ENCODE measurements at places on chromosomes 2 and 18.

- DNase-seq: no peak
These were observed 108.5 kb upstream of the LYPD6 start for GRCh38 chr2:149221898-149222297.

DNA sequence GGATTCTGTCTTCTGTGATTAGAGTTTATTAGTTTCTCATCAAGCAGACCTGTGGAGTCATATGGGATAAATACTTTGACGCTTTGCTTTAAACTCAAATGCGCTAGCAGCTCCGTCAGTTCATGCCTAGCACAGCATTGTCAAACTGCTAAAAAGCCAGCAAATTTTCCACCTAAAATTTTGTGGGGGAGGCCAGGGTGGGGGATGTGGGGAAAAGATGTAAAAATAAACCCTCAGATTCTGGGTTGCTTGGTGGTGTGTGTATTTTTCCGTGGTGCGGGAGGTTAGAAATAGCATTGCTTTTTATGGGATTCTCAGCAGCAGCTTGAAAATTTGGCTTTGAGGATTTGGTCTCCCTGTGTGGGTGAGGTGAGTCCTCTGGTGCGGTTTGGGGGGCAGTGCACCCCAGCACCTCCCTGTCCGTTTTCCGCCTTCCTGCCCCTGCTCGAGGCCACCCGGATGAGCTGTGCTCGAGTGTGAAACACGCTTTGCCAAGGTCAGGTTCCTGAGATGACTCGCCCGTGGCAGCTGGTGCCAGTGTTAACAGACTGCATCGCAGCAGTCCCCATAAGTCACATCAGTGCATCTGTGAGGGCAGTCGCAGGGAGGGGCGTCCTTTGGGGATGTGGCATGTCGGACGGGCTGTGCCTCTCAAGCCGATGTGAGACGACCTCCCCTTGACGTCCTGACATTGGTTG is 65.9 kb downstream of the LDLRAD4 start:
- peak; percentile 30 for DNase-seq

DNA sequence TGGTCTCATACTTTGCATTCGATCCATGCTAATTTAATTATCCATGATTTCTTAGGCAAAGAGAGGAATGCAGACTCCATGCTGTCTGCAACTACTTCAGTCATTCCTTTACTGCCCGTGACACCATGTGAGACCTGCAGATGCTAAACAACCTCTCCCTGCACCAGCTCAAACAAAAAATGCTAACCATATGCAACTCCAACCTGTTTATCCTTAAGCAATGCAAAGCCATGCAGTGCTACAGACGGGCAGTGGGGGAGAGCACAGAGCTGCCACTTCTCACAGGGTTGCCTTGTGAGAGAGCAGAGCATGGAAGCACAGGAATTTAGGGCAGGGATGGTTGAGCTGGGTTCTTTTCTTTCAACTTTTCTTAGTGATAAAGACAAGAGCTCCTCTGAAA is 74.9 kb upstream of the KLHL14 start:
- DNase-seq: no peak

DNA sequence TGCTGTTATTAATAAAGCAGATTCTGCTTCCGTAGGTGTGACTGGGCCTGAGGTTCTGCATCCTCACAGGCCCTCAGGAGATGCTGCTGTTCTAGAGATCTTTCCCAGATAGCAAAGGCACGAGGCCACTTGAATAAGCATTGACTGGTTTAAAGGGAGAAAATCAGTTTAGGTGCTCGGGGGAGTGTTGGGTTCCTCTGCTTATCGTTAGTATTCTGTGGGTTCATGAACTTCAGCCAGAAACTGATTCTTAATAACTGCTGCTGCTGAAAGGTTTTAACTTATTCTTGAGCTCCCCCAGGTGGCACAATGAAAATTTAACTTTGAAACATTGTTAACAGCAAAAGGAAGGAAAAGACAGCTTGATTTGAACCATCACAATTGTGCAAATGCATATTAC is 56.9 kb downstream of the ITGA6 start:
- no peak for DNase-seq

DNA sequence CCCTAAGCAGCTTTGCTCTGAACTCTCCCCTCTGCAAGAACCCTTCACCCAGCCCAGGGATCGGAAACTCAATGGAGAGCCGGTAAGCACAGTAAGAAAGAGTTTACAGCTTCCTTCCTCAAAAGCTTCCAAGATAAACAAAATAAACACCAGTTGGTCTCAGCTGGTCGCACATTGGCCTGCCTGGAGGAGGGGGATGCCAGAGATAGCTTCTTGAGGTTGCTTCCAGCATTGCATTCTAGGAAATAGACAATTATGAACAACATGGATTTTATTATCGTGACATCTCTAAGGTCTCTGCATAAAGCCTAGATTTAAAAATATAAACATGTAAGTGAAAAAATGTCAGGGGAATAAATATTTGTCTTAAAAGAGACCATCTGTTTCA is 141.5 kb upstream of the PKDCC start:
- DNase-seq: no peak

DNA sequence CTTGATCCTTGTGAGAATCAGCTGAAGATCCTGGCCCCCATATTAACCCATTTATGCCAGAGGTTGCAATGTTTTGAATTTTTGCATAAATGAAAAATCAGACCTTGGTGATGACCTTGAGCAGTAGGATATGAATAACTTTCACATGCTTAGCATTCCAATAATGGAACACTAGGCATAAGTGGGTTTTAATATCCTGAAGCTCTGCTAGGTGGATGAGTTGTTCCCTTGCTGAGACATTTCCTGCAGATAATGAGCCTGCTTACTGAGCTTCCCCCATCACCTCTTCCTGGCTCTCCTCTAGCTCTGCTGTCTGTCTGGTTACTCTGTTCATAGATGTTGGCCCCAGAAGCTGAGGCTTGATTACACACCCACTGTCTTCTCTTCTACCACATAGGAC is 25.5 kb upstream of the SEC11C start:
- no peak for DNase-seq

DNA sequence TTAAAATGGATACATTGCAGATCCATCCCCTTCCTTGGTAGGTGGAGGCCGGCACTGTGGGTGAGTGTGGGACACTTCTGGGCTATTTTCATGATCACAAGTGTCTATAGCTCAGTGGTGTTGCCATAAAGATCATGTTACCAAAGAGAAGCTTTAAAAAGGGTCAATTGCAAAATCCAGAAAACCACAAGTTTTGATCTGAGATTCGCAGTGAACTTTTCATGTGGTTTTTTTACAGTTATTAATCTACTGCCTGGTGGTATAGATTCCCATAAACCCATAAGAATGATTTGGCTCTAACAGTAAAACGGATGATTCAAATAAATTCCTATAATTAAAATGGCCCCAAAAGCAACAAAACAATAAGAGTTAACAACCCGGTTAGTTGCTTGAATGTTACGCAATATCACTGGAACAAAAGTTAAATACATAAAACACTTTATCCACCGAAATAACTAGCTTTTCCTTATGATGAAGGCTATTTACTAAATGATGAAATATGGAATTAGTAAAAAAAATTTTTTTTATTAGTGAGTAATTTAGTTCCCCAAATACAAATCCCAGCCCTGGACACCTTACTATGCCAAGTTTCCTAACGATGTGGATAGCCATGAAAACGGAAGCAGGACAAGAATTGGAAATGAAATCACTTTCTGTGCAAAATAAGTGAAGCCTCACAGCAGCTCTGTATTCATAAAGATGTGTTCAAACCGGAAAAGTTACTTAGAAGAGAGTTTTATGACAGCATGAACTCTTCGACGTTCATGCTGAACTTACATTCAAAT is 95.6 kb upstream of the THOC1 start:
- no peak for DNase-seq

DNA sequence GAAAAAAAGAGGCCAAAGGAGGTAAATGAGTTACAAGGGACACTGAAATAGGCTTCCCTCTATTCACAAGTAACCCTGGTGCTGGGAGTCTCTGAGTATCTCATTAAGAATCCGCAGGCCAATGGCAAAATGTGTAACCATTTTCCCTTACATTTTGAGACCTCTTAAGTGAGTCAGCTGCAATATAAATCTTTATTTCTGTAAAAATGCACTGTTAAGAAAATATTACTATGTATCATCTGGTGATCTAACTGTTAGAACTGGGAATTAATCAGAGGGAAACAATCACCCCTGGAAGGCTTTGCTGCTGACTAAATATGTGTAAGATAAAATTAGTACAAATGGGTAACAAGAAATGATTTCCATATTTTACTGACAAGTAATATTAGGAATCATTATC is 483.1 kb upstream of the CHST9 start:
- DNase-seq: no peak

- no peak for DNase-seq
These were observed 537 bp upstream of the STAT4 start for GRCh38 chr2:191151331-191151730.

GRCh38 chr2:3493615-3494007 is 25.7 kb downstream of the ADI1 start:
- no peak for DNase-seq

DNA sequence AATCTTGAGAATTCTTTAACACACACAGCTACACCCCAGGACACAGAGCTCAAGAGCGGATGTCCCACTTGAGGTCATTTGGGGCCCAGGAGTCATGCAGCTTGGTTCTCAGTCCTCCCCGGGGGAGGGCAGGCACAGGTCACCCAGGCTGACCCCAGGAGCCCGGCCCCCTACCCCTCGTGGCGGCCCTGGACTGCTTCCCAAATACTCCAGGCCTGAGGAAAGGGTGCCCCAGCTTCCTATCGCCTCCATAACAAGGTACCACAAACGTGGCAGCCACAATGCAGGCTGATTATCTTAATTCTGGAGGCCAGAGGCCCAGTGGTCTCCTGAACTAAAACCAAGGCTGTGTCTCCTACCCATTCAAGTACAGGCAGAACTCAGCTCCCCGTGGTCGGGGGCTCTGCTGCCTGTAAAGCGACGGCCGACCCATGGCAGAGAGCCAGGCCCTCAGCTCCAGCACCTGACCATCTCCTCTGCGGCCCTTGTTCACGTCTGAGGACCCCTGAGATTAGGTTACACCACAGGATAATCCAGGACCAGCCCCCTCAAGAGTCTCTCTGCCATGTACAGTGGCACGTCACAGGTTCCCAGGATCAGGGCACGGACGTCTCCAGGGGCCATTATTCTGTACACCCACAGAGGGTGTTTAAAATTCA is 10.5 kb downstream of the SLC66A2 start:
- DNase-seq: no peak

DNA sequence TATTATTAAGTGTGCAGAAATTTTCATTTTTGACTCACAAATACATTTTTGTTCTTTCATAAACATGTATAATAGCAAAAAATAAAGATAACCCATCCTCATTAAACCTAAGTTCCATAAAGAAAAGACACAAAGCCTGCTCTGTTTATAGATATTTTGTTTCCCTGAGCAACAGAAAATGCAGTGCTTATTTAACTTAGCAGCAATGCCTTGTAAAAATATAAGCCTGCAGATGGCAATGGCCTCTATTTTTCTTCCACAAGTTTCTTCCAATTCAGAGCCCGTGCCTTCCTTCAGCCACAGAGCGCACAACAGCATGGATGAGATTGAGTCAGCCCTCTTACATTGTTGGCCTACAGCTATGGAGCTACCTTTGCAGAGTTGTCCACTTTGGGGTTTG is 43.6 kb downstream of the PKP4 start:
- no peak for DNase-seq

GRCh38 chr2:140627136-140627535 is 1503.7 kb downstream of the LRP1B start:
- no peak for DNase-seq

DNA sequence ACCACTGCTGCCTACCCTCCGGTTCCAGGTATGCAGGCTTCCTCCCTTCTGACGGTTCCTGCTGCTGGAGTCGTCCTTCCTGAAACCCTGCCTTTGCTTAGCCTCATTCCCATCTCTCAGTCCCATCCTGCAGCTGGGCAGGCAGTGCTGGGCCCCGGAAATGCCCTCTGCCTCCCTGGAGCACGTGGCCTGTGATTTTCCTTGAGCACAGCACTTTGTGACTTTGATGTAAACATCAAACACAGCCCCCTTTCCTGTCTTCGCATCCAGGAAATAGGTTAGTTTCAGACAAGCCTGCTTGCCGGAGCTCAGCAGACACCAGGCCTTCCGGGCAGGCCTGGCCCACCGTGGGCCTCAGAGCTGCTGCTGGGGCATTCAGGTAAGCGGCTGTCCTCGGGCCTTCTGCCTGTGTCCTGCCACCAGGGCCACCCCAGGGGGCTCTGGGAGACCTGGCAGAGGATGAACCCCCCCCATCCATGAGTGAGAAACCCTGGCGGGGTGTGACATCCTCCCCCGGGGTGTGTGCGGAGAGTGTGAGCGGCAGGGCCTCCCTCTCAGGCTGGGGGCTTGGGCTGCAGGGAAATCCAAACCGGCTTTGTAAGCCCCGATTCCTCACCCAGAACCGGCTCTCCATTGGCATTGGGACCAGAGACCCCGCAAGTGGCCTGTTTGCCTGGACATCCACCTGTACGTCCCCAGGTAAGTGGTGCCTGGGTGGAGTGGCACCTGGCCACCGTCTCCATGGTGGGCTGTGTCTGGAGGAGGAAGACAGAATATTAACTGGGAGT is at the start of gene ZAP70:
Gene ZAP70 (plus strand): TSS at position 281 of the 788 bp plus-strand sequence. CDS start 10,461 bp downstream, outside the sequence.
- peak; percentile 69 for DNase-seq

DNA sequence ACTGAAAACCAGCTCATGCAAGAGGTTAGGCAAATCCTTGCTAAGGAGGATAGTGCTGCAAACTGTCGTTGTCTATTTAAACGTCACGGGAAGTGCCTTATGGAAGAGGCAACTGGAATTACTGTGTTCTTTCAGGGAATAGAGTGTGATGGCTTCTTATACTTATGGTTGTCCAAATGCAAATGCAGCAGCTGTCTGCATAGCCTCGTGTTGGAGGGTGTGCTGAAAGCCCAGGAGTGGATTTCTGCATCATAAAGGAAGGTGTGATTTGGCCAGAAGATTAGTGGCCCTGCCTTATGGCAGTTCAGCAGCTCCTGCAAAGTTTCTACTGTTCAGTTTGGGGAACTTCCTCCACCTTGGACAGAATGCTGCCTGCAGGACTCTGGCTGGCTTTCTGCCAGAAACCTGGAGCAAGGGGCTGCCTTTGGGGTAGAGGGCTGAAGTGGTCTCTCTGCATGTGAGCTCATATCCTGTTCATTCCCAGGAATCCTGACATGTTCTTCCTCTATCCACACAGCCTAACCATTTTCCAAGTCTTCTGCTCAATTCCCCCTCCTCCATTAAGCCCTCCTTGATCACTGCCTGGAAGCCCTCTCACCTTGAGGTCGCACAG is 321.2 kb upstream of the CXCR4 start:
- no peak for DNase-seq

DNA sequence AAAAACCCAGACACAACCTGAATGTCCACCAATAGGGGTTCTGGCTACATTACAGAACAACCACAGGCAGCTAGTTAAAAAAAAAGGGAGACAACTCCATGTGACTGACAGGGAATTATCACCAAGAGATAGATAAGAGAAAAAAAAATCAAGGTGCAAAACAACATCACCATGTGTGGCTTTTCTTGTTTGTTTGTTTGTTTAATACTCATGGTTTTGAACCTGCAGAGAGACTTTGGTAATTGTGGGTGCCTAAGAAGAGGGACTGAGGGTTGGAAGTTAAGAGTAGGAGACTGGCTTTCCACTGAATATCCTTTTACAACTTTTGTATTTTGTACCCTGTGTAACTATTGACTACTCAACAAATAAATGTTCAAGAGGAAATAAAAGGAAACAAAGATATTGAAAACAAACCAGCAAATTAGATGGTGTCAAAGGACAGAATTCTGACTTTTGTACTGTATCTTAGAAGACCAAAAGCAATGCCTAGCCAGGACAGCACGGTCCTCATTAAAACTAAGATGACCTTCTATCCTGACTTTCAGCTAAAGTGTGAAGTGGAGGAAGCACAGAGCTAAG is 22.5 kb upstream of the DNAJC27 start:
- DNase-seq: no peak

- DNase-seq: no peak
These were observed 355 bp upstream of the KIDINS220 start for GRCh38 chr2:8837795-8838140.

GRCh38 chr2:83742117-83742782 is 716.8 kb downstream of the SUCLG1 start:
- no peak for DNase-seq
